ENCODE measurements at places on chromosomes 1 and 21. TPM values are rescaled to one million over a fixed set of nuclear protein-coding genes. Genes with fewer than 3 reads are reported as not detected.
A peak's percentile ranks its signal among the peaks of the same experiment; 100 is the strongest.

- H3K4me3 ChIP-seq, result no peak overlapping the region
- H3K4me1 ChIP-seq, result peaks cover 9% of the 10 kb centered on the region
- no peaks in the 10 kb centered on the region for H3K27me3 ChIP-seq
- no peak overlapping the region for H3K27ac ChIP-seq
Measured at GRCh38 chr1:6435129-6435528, 10.6 kb downstream of the ESPN start.

- no peaks in the 10 kb centered on the region for H3K36me3 ChIP-seq
- DNase-seq, result peak; percentile 56
- H3K27ac ChIP-seq, result no peak overlapping the region
- H3K4me3 ChIP-seq, result no peak overlapping the region
- H3K27me3 ChIP-seq, result no peaks in the 10 kb centered on the region
Measured at GRCh38 chr1:9700340-9700739, 48.8 kb downstream of the PIK3CD start.

GRCh38 chr1:111054656-111055055 is 85.2 kb downstream of the DRAM2 start:
- H3K27me3 ChIP-seq, result no peaks in the 10 kb centered on the region
- no peaks in the 10 kb centered on the region for H3K36me3 ChIP-seq
- peaks cover 8% of the 10 kb centered on the region for H3K4me1 ChIP-seq
- DNase-seq, result no peak
- H3K27ac ChIP-seq, result no peak overlapping the region
- H3K4me3 ChIP-seq, result no peak overlapping the region

DNA sequence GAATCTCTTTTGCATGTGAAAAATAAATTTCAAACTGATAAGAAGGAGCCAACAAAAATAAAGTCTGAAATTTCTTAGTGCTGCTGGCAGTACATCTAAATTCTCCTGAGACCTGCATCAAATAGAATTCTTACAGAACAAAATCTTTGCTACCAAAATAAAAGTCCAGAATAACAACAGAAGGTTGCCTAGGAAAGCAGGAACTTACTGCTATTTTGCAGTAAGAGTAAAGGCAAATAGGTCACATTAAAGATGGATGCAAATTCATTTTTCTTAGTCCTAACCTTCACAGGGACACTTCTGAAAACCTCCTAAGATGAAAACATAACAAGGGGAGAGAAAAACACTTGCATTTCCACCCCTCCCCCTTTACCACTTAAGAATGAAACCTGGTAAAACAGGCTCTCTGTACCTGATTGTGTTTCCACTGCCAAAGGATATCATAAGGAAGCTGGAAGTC is 59.0 kb downstream of the RUSC1 start:
- no peak overlapping the region for H3K27ac ChIP-seq
- no peak for DNase-seq
- no peaks in the 10 kb centered on the region for H3K4me1 ChIP-seq
- no peaks in the 10 kb centered on the region for H3K27me3 ChIP-seq
- no peak overlapping the region for H3K4me3 ChIP-seq

DNA sequence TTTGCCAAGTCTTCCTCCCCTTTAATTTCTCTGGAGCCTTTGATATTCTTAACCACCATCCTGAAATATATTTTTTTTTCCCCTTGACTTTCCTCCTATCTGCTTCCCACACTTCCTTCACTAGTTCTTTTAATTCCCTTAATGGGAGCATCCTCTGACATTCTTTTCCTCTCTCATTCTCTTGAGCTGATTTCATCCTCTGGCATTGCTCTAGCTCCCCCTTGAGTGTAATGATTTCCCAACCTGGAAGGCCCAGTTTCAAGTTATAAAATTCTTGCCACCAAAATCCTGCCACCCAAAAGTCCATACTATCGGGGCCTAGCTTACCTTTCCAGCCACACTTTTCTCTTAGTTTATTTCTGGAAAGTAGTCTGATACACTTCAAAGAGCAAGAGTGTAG is 39.5 kb upstream of the UBE2U start:
- no peaks in the 10 kb centered on the region for H3K4me1 ChIP-seq
- H3K27me3 ChIP-seq, result no peaks in the 10 kb centered on the region
- H3K4me3 ChIP-seq, result no peak overlapping the region
- DNase-seq, result no peak
- H3K36me3 ChIP-seq, result peaks cover 3% of the 10 kb centered on the region
- H3K27ac ChIP-seq, result no peak overlapping the region

- H3K4me3 ChIP-seq, result no peak overlapping the region
- no peaks in the 10 kb centered on the region for H3K36me3 ChIP-seq
- H3K4me1 ChIP-seq, result no peaks in the 10 kb centered on the region
- H3K27me3 ChIP-seq, result peaks cover 11% of the 10 kb centered on the region
Measured at GRCh38 chr1:175075572-175076568, 8.2 kb downstream of the TNN start.

- H3K27ac ChIP-seq, result no peak overlapping the region
- DNase-seq, result no peak
- H3K4me1 ChIP-seq, result no peaks in the 10 kb centered on the region
- H3K4me3 ChIP-seq, result no peak overlapping the region
- H3K36me3 ChIP-seq, result no peaks in the 10 kb centered on the region
Measured at GRCh38 chr1:214354440-214355148, 73.6 kb downstream of the SMYD2 start.

- H3K36me3 ChIP-seq, result peaks cover 49% of the 10 kb centered on the region
- no peaks in the 10 kb centered on the region for H3K27me3 ChIP-seq
- H3K27ac ChIP-seq, result no peak overlapping the region
- DNase-seq, result no peak
- H3K4me3 ChIP-seq, result no peak overlapping the region
Measured at GRCh38 chr1:233664253-233664652, 50.3 kb downstream of the KCNK1 start.

- no peak for DNase-seq
- H3K36me3 ChIP-seq, result no peaks in the 10 kb centered on the region
- no peaks in the 10 kb centered on the region for H3K27me3 ChIP-seq
- peaks cover 23% of the 10 kb centered on the region for H3K4me1 ChIP-seq
Measured at GRCh38 chr1:31099293-31100032, 33.9 kb upstream of the PUM1 start.

- no peak overlapping the region for H3K4me3 ChIP-seq
- no peaks in the 10 kb centered on the region for H3K27me3 ChIP-seq
- no peak overlapping the region for H3K27ac ChIP-seq
- no peaks in the 10 kb centered on the region for H3K36me3 ChIP-seq
Measured at GRCh38 chr1:189496768-189497167, 980.9 kb downstream of the BRINP3 start.

DNA sequence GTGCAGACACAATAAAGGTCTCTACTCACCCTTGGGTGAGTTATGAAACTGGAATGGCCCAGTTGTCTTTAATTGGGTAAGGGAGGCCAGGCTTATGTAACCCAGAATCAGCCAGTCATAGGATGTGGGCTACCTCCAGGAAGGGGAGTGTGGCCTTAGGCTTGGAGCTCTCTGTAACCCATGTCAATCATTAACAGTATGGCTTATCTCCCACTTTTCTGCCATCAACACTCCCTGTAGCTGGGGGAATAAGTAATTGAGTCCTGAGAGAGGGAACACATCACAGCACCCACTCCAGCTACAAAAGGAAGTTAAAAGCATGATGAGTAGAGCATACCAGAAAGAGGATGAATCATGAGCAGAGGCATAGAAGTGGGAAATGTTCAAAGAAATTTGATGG is 327.0 kb upstream of the DUSP10 start:
- no peaks in the 10 kb centered on the region for H3K27me3 ChIP-seq
- H3K4me3 ChIP-seq, result no peak overlapping the region
- no peak for DNase-seq
- no peaks in the 10 kb centered on the region for H3K36me3 ChIP-seq
- no peak overlapping the region for H3K27ac ChIP-seq

DNA sequence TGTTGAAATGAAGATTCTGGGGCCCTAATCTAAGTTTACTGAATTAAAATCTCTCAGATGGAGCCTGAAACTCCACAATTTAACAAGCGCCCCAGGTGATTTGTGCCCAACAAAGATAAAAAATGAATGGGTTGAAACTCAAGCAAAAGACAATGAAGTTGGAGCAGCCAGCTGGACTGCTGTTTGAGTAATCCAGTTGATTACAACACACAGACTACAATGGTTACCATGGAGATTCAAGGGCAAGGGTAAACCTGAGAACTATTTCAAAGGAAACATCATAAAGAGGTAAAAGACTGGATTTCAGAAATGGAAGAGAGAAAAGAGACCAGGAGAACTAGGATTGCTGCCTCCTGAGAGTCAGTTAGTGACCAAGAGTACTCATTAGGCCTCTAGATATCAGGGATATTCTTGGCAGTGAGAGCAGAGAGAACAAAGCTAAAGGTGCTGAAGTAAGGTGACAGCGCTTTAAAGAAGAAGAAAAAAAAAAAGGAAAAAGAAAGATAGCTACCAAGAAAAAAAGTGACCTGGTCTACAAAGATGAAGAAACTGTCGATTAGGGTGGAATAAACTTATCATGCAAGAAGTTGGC is 44.5 kb downstream of the LRRC53 start:
- H3K4me3 ChIP-seq, result no peak overlapping the region
- no peaks in the 10 kb centered on the region for H3K27me3 ChIP-seq
- H3K4me1 ChIP-seq, result no peaks in the 10 kb centered on the region
- DNase-seq, result no peak
- no peaks in the 10 kb centered on the region for H3K36me3 ChIP-seq

DNA sequence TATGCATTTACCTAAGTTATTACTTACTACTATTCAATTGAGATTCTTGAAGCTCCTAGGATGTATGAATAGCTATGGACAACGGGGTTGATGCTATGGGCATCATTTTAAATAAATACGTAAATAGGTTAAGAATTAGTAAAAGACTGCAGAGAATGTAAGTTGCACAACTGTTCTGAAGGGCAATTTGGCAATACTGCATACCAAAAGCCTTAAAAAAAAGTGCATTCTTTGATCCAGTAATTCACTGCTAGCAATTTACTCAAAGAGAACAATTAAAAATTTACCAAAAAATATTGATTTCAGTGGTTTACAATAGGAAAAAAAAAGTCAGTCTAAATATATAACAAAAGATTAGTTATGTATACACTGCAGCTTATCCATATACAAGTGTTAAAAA is 3.5 kb downstream of the ARPC5 start:
- H3K4me1 ChIP-seq, result peaks cover 40% of the 10 kb centered on the region
- H3K36me3 ChIP-seq, result peaks cover 53% of the 10 kb centered on the region
- peak overlapping the region; percentile 98 for H3K4me3 ChIP-seq

GRCh38 chr1:94013367-94013878 is 104.2 kb upstream of the GCLM start:
- no peaks in the 10 kb centered on the region for H3K27me3 ChIP-seq
- no peak overlapping the region for H3K27ac ChIP-seq
- no peak overlapping the region for H3K4me3 ChIP-seq
- no peaks in the 10 kb centered on the region for H3K36me3 ChIP-seq
- no peak for DNase-seq

- no peak for DNase-seq
- H3K27ac ChIP-seq, result no peak overlapping the region
- no peaks in the 10 kb centered on the region for H3K4me1 ChIP-seq
- H3K4me3 ChIP-seq, result no peak overlapping the region
- H3K27me3 ChIP-seq, result no peaks in the 10 kb centered on the region
Measured at GRCh38 chr1:99334991-99335390, 70.7 kb downstream of the PLPPR4 start.

DNA sequence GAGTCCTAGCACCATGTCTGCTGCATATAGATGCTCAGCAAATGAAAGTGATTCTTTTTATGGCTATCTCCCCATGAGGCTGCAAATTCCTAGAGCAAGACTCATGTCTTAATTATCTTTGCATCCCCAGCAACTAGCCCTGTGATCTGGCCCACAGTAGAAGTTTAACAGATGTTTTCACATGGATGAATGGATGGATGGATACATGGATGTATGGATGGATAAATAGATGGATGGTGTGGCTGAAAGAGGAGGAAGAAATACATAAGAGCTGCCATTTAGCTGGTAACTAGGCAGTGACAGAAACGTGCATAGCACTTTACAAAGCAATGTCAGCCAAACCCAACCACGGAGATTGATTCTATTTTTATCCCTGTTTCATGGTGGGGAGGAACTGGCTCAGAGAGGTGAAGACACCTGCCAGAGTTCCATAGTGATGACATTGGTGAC is 32.7 kb upstream of the ZBTB40 start:
- no peak overlapping the region for H3K27ac ChIP-seq
- no peaks in the 10 kb centered on the region for H3K36me3 ChIP-seq
- no peak for DNase-seq
- H3K27me3 ChIP-seq, result no peaks in the 10 kb centered on the region

DNA sequence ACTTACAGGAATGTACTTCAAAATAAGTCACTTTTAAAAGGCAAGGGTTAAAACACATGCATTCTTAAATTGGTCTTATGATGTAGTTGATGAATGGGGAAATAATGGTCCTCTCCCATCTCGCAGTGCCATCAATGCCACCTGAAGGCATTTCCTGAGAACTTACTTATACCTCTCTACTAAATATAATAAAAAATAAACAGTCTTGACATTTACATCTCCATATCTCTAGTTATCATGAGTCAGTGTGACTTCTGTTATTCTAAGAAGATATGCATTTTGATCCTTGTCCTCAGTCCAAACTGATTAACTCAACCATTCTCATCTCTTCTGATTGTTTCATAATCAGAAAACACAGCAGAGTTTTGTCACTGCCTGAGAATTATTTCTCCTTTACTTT is 253.9 kb downstream of the USH2A start:
- no peak overlapping the region for H3K27ac ChIP-seq
- no peak overlapping the region for H3K4me3 ChIP-seq
- H3K4me1 ChIP-seq, result no peaks in the 10 kb centered on the region
- H3K27me3 ChIP-seq, result no peaks in the 10 kb centered on the region
- no peak for DNase-seq

DNA sequence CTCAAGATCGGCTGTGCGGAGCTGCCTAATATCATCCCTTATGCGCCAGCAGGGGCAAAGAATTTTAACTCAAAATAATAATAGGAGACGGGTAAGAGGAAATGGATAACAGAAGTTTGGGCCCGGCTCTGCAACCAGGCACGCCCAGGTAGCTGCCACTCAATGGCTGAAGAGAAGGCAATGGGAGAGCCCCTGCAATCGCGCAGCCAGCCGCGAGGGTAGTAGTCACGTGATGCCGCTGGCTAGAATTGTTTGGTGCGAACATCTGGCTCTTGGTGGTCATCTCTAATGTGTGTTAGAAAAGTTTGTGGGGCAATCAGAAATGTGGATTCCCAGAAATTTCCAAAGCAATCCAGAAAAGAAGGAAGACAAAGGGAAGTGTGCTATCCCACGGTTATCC is 12.3 kb downstream of the BARHL2 start:
- no peak for DNase-seq
- no peak overlapping the region for H3K27ac ChIP-seq
- H3K4me3 ChIP-seq, result no peak overlapping the region
- no peaks in the 10 kb centered on the region for H3K4me1 ChIP-seq
- 0 out of 2 replicates have a peak, but pooled peaks cover 6% of the 10 kb centered on the region for H3K27me3 ChIP-seq

Gene OLIG2
- not detected for total RNA-seq

Gene OR2T2
- total RNA-seq, result not detected

Gene TATDN3
- 12.3 TPM for total RNA-seq

Gene KMO
- not detected for total RNA-seq

Gene FMO1
- not detected for total RNA-seq

Gene PODN
- not detected for total RNA-seq

Gene FHL3
- total RNA-seq, result 26.2 TPM

Gene SLC1A7
- total RNA-seq, result not detected

Gene TOR1AIP2
- total RNA-seq, result 142 TPM

Gene TRIM58
- not detected for total RNA-seq

Gene PLA2G2F
- total RNA-seq, result 0.20 TPM

Gene FGR
- not detected for total RNA-seq

Gene IKBKE
- total RNA-seq, result 12.6 TPM

Gene AKR7A3
- 2.5 TPM for total RNA-seq

Gene HSD3B1
- not detected for total RNA-seq

Gene SPRR5
- not detected for total RNA-seq
